COLO829 (cell line): ENCODE measurements at places on chromosomes 6 and 20.

GRCh38 chr6:88165087-88165843 lies 882 bp downstream of the CNR1 start:
- no peak for DNase-seq

- DNase-seq = no peak
Measured at GRCh38 chr6:156994215-156995076, 217.3 kb downstream of the ARID1B start.

DNA sequence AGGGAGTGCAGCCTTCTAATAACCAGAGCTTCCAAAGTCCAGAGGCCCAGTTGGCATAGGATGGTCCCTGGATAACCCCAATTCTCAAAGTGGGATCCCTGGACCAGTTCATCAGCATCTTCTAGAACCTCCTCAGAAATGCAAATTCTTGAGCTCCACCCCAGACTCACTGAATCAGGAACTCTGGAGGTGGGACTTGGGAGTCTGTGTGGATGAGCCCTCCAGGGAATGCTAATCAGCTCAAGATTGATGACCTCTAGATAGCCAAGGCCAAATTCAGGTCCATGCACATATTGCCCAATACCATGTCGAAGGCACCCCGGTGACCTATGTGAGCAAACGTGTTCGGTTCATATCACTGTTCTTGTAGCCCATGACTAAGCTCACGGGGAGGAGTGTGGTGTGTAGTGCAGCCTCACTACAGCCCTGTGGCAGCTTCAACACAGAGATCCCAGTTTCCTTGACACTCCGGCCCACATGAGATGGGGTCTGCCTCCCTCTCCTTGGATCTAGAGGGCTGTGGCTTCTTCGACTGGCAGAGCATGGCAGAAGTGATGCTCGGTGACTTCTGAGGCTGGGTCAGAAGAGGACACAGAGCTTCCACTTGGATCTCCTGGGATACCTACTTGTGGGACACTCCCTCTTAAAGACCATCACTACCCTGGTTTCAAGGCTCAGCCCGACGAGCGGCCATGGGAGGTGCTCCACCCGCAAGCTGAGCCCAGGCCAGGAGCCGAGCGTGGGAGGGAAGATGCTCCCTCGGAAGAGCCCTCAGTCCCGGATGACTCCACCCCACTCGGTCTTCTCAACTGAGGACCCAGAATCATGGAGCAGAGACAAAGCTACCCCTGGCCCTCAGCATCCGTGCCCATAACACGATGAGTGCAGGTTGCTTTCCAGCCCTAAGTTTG lies 151.1 kb upstream of the CST7 start:
- no peak for DNase-seq

- no peak for DNase-seq
Measured at GRCh38 chr6:154457881-154458284, 52.6 kb downstream of the CNKSR3 start.

DNA sequence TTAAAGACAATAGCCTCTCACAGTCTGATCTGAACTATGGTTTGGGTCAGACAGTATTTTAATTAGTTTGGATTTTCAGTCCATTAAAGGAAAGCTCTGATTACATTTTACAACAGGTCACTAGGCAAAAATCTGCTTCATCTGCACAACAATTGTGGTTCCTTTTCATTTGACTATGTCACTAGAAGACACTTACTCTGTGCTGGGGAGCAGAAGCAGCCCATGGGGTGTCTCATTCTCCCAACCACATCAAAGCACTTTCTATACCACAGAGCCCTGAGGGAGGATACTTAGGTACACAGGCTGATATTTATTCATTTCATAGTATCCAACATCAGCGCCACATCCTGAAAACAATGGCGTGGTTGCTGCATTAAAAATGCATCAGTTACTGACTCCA lies 36.6 kb upstream of the HDAC2 start:
- no peak for DNase-seq

DNA sequence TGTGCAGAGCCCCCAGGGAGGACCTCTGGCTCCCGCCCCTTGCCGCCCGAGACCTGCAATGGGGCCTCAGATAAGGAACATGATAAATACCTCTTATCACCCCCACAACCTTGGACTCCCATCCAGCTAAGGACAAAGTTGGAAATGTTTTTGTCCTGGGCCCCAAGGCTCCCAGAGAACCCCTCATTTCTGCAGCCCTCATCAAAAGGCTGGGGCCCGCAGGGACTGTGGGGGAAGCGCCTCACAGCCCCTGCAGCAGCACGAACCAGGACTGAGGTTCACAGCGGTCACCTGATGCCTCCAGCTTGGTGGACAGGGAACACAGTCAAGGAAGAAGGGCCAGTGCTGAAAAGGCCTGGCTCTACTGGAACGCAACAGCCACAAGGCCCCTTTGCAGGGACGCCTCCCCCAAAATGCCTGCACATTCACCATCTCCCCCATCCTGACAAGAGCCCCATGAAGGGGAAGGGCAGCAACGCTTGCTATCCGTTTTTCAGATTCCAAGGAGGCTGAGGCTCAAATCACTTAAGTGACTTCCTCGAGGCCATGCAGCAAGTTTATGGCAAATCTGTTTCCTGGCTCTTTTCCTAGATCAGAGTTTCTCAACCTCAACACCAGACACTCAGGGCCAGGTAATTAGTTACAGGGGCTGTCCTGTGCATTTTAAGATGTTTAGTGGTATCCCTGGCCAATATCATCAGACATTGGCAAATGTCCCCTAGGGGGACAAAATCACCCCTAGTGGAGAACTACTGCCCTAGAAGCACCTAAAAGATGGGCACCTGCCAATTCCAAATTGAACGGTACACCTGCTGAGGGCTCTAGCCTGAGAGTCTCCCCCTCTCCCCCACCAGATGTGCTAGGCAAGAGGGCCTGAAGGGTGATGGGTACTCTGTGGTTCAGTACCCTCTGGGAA lies 10.6 kb downstream of the TFEB start:
- DNase-seq = no peak

DNA sequence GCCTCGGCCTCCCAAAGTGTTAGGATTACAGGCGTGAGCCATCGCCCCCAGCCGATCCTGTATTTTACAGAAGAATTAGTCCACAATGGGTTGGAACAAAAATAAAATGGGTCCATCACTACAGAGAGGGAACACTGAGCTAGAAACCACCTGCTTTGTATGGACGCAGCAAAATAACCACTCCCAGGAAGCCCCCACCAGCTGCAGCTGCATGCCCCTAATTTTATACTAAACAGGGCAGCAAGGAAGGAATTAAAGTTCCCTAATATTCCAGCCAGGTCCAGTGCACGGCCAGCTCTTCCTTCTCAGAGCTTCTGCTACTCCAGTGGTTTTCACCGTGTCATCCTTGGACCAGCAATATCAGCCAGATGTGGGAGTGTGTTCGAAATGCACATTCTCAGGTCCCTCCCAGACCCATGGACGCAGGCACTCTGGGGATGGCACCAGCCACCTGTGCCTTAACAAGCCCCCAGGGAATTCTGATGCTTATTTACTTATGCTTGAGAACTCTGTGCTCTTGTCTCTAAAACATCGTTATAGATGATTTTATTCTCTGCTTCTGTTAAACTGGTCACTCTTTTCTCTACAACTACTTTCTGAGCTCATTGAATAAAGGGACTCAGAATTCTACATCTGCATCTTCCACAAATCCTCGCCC lies 189.5 kb upstream of the SLC24A3 start:
- no peak for DNase-seq

DNA sequence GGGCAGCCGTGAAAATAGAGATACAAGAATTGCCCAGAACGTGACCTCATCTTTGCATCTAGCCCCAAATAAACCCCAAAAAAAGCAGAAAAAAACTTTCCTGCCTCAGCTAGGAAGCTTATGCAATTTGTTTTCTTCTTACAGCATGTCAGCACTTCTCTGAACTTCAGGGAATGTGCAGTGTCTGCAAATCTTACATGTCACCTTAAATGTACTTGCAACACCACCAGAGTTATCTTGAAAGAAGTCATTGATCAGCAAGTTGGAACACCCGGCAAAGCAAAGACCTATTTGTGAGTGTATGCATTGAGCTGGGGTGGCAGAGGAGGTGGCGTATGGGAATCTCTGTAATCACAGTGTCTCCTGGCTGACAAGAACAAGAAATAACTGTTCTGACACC lies 123.4 kb downstream of the PKHD1 start:
- DNase-seq = no peak

- DNase-seq = no peak
Measured at GRCh38 chr6:36514554-36515456, 32.5 kb downstream of the STK38 start.

- peak; percentile 65 for DNase-seq
Measured at GRCh38 chr6:140043762-140044378, 669.4 kb upstream of the CITED2 start.

DNA sequence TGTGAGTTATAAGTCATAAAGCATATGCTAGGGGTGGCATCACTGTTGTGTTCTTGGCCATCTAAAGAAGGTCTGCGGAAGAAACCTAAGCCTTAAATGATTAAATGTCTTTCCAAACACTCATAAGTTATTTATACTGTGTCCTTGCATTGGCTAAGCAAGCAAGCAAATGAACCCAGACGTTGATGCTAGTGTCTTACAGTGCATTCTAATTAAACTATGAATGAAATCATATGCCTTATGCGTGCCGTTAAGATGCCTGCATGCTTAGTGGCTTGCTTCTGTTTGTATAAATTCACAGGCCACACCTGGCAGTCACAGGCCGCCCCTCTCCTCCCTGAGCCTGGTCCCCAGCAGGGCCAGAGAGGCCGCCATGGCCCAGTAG lies 49.9 kb downstream of the RIN2 start:
- no peak for DNase-seq

DNA sequence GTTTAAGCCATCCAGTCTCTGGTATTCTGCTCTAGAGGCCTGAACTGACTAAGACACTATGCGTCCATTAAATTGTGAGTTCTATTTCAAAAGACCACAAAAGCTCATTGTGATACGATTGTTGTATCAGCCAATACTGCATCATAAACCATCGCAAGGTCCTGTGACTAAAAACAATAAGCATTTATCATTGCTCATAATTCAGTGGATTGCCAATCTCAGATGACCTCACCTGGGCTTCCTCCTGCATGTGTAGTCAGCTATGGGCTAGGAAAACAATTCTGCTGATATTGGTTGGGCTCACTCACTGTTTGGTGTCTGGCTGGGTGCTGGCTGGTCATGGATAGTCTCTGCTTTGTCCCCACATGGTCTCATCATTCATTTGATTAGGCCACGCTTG lies 592.7 kb upstream of the BTBD3 start:
- DNase-seq = no peak

DNA sequence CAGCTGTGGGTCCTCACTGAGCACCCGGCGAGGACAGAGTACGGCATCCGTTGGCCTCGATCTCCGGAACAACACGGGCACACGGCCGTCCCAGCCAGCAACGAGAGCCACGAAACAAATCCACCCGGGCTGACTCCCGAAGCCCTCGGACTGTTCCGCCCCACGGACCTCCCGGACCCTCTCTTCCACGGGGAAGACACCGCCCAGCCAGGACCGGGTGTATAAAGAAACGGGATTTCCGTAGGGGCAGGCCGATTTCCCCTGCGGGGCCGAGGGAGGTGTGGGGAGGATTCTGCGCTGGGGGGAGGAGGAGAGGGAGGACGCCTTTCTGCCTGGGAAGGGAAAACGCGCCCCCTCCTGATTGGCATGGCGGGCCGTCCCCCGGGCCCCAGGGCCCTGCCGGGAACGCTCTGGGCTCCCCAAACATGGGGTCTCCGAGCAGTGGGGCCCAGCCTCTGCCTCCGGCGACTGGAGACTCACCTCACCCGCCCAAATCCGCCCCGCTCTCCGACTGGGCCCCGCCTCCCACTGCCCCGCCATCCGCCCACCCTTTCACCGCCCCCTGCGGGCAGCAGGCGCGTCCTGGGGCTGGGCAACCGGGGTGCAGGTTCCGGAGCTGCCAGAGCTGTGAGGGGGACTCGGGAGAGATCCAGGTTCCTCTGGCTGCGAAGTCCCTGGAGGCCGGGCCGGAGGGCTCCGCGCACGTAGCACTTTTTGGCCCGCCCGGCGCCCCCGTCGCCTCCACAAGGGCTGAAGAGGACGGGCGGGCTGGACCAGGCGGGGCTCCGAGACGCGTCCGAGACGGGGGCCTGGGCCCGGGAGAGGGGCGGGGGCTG lies 679 bp upstream of the PPDPF start:
- DNase-seq = no peak

- no peak for DNase-seq
Measured at GRCh38 chr6:90263633-90264032, 33.0 kb downstream of the BACH2 start.
